ENCODE measurements at places on chromosomes 4 and X. TPM values are rescaled to one million over a fixed set of nuclear protein-coding genes. Genes with fewer than 3 reads are reported as not detected.
A peak's percentile ranks its signal among the peaks of the same experiment; 100 is the strongest.

- DNase-seq, result no peak
These were observed 74.6 kb upstream of the PRSS48 start for GRCh38 chr4:151202381-151202780.

The VEGFD gene
- polyA plus RNA-seq, result not detected

DNA sequence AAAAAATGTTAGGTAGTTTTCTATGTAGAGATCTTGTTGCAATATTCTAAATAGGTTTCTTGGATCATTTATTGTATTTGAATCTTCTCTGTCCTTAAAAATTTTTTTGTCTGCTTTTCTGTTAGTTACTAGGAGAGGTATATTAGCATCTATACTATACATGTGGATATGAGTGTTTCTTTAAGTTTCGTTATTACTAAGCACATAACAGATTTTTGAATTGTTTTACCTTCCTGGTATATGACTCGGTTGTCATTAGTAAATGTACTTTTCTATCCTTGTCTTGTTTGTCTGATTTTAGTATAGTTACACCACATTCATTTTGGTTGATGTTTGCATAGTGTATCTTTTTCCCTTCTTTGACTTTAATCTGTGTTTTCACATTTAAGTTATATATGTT lies 20.2 kb downstream of the PYURF start:
- no peak for DNase-seq

The VCX3B gene
- polyA plus RNA-seq, result not detected

The UGT2A2 gene
- polyA plus RNA-seq, result not detected

- no peak for DNase-seq
These were observed 59.5 kb upstream of the PGM2 start for GRCh38 chr4:37767019-37767418.

DNA sequence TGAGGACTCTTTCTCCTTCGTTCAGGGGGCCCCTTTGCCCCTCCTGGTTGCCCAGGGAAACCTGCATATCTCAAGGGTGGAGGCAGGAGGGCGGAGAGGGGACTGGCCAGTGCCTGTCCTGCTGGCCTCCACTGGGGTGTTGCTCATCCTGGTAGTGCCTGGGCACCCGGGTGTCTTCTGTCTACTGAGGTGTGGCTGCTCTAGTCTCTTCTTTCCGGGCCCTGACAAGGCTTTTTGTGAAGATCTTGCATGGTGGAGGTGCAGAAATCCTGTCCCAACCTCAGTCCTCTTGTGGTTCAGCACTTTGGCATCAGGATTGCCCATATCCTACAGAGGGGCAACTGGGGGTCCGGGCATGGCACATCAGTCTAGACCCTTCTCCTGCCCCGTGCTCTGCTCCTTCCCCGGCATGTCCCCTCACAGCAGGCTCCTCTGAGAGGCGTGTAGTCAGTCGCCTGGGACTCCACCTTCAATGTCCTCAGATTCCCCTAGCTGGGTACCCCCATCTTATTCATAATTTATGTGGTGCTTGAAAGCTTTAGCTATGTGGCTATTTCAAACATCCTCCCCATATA lies 1.9 kb downstream of the CCDC110 start:
- DNase-seq, result no peak

- peak; percentile 47 for DNase-seq
These were observed 35.3 kb upstream of the WAS start for GRCh38 chrX:48648336-48648751.

The SPIN2A gene
- not detected for polyA plus RNA-seq

GRCh38 chr4:53908661-53909078 lies 155.7 kb downstream of the CHIC2 start:
- DNase-seq, result peak; percentile 18

DNA sequence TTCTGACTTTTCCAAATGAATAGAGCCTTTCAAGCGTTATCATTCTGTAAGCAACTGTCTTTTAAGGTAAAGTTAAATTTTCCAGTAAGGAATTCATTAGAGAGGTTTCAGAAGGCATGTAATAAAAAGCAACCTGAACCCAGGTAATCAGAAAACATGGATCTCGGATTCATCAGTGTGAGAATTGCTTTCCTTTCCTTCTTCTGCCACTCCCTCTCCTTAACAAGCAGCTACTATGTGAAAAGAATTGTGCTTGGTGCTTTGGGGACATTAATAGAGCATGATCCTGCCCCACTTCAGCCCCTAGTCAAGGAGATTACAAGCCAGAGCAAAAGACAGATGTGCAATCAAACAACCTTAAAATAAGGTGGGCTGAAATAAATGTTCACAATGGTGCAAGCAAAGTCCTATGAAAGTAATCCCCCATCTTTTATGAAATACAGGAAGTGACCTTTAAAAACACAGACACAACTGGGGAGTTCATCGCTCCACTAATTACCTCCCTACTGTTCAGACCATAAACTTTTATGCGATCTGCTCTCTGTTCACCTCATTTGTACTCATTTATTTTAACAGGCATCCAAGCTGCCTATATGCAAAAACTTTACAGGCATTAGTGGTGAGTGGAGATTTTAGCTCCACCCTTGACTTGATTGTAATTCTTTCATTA lies 122.9 kb upstream of the RASGEF1B start:
- DNase-seq, result no peak

DNA sequence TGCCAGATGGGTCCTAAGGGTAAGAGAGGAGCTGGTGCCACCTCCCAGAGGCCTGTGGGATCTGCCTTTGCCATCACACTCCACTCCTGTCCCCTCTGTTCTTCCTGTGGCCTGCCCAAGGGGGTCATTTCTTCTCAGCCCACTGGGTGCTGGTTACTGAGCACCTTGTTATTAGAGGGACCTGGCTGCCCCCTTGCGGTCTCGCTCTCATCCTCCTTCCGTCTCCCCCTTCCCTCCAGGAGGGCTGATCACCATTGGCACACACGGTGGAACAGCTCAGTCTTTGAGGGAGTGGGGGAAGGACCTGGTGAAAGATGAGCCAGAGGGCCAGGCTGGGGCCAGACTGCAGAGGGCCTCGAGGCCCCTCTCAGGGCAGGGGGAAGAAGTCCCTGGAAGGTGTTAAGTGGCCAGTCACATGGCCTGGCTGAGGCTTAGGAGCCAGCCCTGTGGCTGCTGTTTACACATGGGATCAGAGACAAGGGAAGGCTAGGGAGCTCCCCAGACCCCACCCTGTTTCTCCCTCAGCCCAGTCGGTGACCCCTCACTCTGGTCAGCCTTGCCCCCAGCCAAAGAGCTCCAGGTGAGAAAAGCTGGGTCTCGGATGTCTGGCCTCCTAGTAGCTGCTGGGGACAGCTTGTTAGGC lies 68.1 kb downstream of the MTMR1 start:
- no peak for DNase-seq

DNA sequence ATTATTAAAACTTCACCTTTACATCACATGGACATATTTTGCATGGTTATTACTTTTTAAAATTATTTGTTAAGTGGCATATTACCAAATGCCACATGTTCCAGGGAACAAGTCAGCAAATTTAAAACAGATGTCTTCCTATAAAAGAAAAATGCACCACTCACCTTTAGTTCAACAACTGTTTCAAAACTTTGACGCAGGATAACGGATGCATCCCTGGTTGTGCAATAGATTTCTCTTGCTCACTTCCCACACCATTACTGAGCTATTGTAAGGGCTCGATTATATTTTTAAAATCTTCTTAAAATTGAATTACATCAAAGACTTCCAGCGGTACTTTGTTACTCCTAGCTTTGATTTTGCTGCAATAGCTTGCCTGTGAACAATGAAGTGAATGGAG lies 93.0 kb upstream of the ARHGAP24 start:
- DNase-seq, result no peak

DNA sequence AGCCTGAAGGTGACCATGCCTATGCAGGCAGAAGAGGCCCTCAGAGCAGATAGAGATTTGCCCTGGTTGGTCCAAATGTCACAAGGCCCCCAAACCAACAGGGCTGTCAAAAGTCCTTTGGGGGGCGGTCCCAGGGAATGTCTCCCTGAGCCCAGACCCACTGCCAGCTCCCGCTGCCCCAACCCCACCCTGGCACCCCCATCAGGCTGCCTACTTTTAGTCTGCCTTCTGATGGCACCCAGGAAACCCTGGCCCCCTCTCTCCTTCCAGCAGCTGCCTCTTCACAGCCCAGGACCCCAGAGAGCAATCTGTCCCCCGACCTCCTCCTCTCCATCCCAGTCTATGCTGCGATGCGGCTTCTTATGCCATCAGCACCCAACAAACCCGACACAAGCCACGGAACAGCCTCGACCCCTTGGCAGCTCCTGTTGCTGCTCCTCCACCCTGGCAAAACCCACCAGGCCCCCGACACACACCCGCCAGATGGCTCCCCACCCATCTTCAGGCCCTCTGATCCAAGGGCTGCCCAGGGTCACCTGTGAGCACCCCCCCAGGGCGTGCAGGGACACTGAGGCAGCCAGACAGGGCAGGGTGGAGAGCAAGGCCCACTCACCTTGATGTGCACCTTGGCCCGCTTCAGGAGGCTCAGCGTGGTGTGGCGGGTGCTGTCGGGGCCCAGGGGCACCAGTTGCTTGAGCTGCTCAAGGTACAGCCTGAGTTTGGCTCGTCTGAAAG lies 9.9 kb downstream of the MXD4 start:
- DNase-seq, result no peak

GRCh38 chr4:147528054-147528453 lies 47.2 kb downstream of the EDNRA start:
- DNase-seq, result no peak

DNA sequence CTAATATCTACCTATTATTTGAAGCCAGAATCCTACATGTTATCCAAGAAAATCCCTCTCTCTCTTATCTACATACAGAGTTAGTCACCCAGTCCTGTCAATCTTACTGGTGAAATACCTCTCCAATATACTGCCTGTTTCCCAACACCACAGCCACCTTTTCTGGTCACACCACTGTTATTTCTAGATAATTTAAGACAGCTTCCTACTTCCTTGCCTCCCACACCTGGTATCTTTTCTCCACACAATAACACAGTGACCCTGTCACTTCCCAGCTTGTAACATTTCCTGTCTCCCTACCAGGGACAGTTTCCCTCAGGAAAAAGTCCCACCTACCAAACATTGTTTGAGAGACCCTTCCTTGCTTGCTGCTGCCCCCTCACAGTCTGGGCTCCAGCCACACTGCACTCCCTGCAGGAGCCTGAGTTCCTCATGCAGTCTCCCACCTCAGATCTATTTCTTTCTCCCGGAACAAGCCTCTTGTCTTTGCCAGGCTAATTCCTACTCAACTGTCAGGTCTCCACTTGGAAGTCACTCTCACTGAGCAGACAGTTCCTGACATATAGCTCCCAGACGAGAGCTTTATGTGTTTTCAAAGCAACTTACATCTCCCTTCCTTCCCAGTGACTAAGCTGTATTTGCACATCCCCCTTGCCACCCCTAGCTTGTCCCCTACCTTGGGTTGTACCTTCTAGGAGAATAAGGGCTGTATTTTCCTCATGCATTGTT lies 73.6 kb upstream of the QRFPR start:
- DNase-seq, result no peak

GRCh38 chr4:114389070-114389685 lies 209.4 kb upstream of the UGT8 start:
- no peak for DNase-seq

- DNase-seq, result no peak
These were observed 199.9 kb upstream of the ATP6AP2 start for GRCh38 chrX:40380655-40381488.

DNA sequence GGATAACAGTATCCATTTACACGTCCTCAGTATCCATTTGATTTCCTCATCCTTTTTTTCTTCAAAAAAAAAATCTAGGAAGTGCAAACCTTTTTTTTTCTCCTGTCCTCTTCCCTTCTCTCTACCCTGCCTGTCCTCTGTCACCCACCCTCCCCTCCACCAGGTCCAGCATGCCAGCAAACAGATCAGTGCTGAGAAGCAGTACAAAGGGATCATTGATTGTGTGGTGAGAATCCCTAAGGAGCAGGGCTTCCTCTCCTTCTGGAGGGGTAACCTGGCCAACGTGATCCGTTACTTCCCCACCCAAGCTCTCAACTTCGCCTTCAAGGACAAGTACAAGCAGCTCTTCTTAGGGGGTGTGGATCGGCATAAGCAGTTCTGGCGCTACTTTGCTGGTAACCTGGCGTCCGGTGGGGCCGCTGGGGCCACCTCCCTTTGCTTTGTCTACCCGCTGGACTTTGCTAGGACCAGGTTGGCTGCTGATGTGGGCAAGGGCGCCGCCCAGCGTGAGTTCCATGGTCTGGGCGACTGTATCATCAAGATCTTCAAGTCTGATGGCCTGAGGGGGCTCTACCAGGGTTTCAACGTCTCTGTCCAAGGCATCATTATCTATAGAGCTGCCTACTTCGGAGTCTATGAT lies 1.7 kb downstream of the SLC25A4 start:
- no peak for DNase-seq

- no peak for DNase-seq
These were observed 72.0 kb upstream of the NDUFC1 start for GRCh38 chr4:139374251-139374650.
